ENCODE measurements at places on chromosomes 2 and 18. TPM values are rescaled to one million over a fixed set of nuclear protein-coding genes. Genes with fewer than 3 reads are reported as not detected.

KYNU gene
- not detected for total RNA-seq

CYP27C1 gene
- total RNA-seq: 11.7 TPM

ALPI gene
- not detected for total RNA-seq

GRCh38 chr2:3730646-3731045 is 27.3 kb downstream of the DCDC2C start:
- H3K4me1 ChIP-seq: peaks cover 14% of the 10 kb centered on the region
- H3K27me3 ChIP-seq: peaks cover 12% of the 10 kb centered on the region
- no peak for DNase-seq
- H3K36me3 ChIP-seq: no peaks in the 10 kb centered on the region

SGO2 gene
- 4.9 TPM for total RNA-seq

LRRC30 gene
- total RNA-seq: not detected

- DNase-seq: no peak
- H3K4me1 ChIP-seq: peaks cover 24% of the 10 kb centered on the region
- H3K4me3 ChIP-seq: no peak overlapping the region
- peaks cover 35% of the 10 kb centered on the region for H3K27me3 ChIP-seq
Measured at GRCh38 chr2:66443979-66444861, 9.3 kb downstream of the MEIS1 start.

DNA sequence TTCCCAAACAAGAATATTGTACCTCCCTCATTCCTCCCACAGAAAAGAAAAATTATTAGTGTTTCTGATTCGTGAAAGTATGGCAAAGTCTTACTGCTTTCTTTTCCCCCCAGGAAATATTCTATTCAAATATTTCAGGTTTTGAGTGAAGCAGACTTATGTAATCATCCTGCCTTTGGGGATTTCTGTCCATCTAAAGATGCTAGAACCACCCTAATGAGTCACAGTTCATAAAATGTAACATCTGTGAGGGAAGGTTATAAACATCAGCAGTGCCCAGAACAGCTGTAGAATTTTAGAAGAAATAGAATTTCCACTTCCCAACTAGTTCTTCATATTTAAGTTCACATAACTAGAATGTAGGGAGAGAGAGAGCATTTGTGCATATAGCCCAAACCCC is 39.0 kb downstream of the EEF1B2 start:
- H3K4me3 ChIP-seq: no peak overlapping the region
- H3K4me1 ChIP-seq: peaks cover 12% of the 10 kb centered on the region
- H3K36me3 ChIP-seq: no peaks in the 10 kb centered on the region
- no peaks in the 10 kb centered on the region for H3K27me3 ChIP-seq

MC4R gene
- not detected for total RNA-seq

DNA sequence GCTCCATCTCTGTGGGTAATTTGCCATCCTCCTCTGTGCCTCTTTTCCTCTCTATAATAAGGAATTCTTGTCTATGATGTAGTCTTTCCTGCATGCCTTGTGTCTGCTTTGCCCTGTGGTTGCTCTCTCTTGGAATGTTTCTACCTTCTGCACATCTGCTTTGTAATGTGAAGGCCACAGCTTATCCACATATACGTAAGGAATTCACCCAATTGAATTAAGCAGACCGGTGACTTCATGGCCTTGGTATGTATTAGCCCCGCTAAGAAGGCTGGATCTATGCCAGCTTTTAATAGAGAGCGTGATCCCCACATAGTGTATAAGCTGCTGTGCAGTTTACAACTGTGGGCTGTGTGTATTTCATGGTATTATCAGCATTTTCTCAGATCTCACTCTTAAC is 274.7 kb downstream of the RNF144A start:
- H3K27me3 ChIP-seq: no peaks in the 10 kb centered on the region
- no peak overlapping the region for H3K4me3 ChIP-seq
- no peak for DNase-seq
- H3K27ac ChIP-seq: no peak overlapping the region
- H3K4me1 ChIP-seq: peaks cover 16% of the 10 kb centered on the region

- H3K4me3 ChIP-seq: no peak overlapping the region
- peaks cover 9% of the 10 kb centered on the region for H3K4me1 ChIP-seq
- H3K27ac ChIP-seq: no peak overlapping the region
- H3K27me3 ChIP-seq: no peaks in the 10 kb centered on the region
- no peak for DNase-seq
- no peaks in the 10 kb centered on the region for H3K36me3 ChIP-seq
Measured at GRCh38 chr2:134432435-134432883, 178.6 kb downstream of the MGAT5 start.

Measured in chondrocyte (in vitro differentiated cells).